ENCODE measurements at places on chromosomes 12 and 14. TPM values are rescaled to one million over a fixed set of nuclear protein-coding genes. Genes with fewer than 3 reads are reported as not detected.

Gene CCDC175
- not detected for polyA plus RNA-seq

GRCh38 chr14:74637178-74637550, 25.1 kb upstream of the LTBP2 start:
- no peak for DNase-seq

DNA sequence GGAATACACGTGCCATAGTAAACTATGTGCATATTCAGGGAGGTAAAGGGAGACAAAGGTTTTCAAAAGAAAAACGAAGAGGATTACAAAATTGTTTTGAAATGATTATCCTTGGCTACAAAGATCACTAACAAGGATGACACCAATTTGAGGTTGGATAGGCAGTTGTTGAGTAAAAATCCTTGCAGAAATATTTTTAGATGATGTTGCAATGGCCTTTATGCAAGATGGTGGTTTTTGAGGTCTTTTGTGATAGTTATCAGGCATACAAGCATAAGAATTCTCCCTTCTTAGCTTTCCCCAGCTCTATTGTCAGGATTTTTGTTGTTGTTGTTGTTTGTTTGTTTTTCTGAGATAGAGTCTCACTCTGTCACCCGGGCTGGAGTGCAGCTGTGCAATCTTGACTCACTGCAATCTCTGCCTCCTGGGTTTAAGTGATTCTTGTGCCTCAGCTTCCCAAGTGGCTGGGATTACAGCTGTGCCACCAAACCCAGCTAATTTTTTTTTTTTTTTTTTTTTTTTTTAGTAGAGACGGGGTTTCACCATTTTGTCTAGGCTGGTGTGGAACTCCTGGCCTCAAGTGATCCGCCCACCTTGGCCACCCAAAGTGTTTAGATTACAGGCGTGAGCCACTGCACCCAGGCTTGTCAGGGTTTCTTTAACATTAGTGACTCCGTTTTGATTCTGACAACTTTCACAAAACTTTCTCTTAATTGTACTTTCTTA, 7.8 kb downstream of the RNASE1 start:
- no peak for DNase-seq

GRCh38 chr12:93762912-93763553, 85.9 kb downstream of the CRADD start:
- no peak for DNase-seq

Gene PLEKHG7
- not detected for polyA plus RNA-seq

GRCh38 chr12:67811437-67812361, 163.2 kb downstream of the DYRK2 start:
- DNase-seq, result no peak

Gene AGAP2
- 37.8 TPM for polyA plus RNA-seq

GRCh38 chr12:47314996-47315395, 235.2 kb upstream of the AMIGO2 start:
- no peak for DNase-seq

GRCh38 chr14:56745097-56745496, 65.2 kb downstream of the OTX2 start:
- DNase-seq, result no peak

DNA sequence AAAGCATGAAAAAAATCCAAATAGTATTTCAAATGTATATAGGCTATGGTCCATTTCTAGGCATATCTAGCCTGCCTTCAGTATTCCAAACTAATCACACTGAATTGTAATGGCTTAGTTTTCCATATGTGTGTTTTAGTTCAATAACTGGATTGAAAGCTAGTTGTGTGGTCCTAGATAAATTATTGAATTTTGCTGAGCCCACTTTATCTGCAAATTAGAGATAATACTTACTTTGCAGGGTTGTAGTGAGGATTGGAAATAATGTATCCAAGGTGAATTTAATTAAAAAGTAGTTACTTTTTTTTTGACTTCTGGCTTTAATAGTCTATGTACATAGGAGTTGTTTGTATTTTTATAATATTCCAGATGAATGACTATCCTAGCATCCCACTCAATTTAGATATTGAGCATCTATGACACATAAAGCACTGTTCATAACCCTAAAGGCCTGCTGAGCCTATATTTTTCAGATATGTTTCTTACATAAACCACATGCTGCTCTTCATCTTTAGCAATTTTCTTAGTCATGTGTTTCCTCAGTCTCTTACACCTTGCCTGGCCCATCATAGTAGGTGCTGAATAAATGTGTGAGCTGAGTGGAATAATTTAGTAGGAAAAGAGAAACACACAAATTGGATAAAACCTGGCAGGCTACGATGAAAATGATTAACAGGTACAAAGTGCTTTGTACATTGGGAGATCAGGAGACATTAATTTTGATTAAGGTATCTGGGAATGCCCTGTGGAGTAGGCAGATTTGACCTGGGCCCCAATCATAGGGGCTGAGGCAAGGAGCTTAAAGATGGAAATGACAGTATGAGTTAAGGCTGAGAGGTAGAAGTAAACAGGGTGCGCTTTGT, 1.1 kb upstream of the ATP23 start:
- no peak for DNase-seq

- no peak for DNase-seq
These were observed 338.4 kb downstream of the FUT8 start for GRCh38 chr14:65750906-65751305.

Data from brain (organoid and tissue), 16 donors.